ENCODE measurements at places on chromosomes 2 and 18. TPM values are rescaled to one million over a fixed set of nuclear protein-coding genes. Genes with fewer than 3 reads are reported as not detected.

Gene PCARE
- total RNA-seq, result not detected

Gene NAT8
- not detected for total RNA-seq

Gene CABLES1
- 1.2 TPM for total RNA-seq

Gene CLIP4
- 128 TPM for total RNA-seq

Gene CHRNG
- total RNA-seq, result not detected

Gene OXER1
- not detected for total RNA-seq

Gene KCNK3
- not detected for total RNA-seq

Gene PAX3
- total RNA-seq, result 5.8 TPM

Gene GKN1
- not detected for total RNA-seq

Gene C2orf72
- not detected for total RNA-seq

Gene CCDC178
- 0.34 TPM for total RNA-seq

Gene SPP2
- not detected for total RNA-seq

Gene MC5R
- not detected for total RNA-seq

Gene NPAS2
- 17.8 TPM for total RNA-seq

Gene LIMS3
- total RNA-seq, result 3.1 TPM

Gene KLHL29
- total RNA-seq, result 9.9 TPM

Gene SLC5A7
- total RNA-seq, result not detected

Gene MGAT4A
- 6.8 TPM for total RNA-seq

Gene LOXL3
- 0.34 TPM for total RNA-seq

Gene FZD7
- 2.1 TPM for total RNA-seq

Gene KCNG2
- not detected for total RNA-seq

Gene KRTCAP3
- 13.3 TPM for total RNA-seq

Gene GRB14
- total RNA-seq, result 2.6 TPM

Gene IL18R1
- total RNA-seq, result 5.5 TPM

Gene MAP3K19
- not detected for total RNA-seq

Gene MZT2B
- 55.5 TPM for total RNA-seq

Gene LONRF2
- total RNA-seq, result not detected

Gene NEB
- total RNA-seq, result 3.3 TPM

Gene CHRND
- not detected for total RNA-seq

Gene GCKR
- total RNA-seq, result under 0.01 TPM

Gene SERPINB13
- 16.7 TPM for total RNA-seq

Gene TMEM169
- total RNA-seq, result 0.34 TPM

Gene CDH19
- total RNA-seq, result under 0.01 TPM

Gene POTEI
- not detected for total RNA-seq

Gene CTLA4
- total RNA-seq, result not detected

Gene FBXO15
- total RNA-seq, result 0.78 TPM

Gene VSNL1
- 2.1 TPM for total RNA-seq

Gene DNER
- total RNA-seq, result 1.0 TPM

Gene SPDYA
- 0.68 TPM for total RNA-seq

Gene OTOS
- total RNA-seq, result not detected

Gene CFAP53
- total RNA-seq, result 0.68 TPM

Data from nasal cavity respiratory epithelium epithelial cell of viscerocranial mucosa (primary cell).